Fibroblast of villous mesenchyme (primary cell): ENCODE measurements at places on chromosomes 2 and 18.

DNA sequence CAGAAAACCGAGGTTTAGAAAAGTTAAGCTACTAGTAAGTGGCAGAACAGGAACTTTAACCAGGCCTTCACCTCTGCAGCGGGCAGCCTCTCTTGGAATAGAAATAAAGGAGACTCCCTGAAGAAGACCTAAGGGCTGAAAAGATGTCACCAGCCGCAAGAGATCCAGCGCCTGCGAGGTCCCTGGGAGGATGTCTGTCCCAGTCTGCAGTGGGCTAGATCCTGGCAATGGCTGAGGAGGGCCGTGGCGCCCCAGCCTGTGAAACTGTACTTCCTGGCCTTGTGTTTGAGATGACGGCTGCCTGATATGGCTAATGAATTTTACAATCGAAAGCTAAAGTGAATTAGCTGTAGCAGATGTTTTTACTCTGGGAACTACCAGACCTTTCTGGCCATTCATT lies 300.6 kb upstream of the SALL3 start:
- no peak for DNase-seq

- DNase-seq: no peak
Measured at GRCh38 chr2:208669394-208669793, 262.8 kb downstream of the PTH2R start.

- no peak for DNase-seq
Measured at GRCh38 chr2:232491139-232491780, 3.6 kb upstream of the ECEL1 start.

- no peak for DNase-seq
Measured at GRCh38 chr18:61360404-61361383, 27.5 kb downstream of the CDH20 start.

GRCh38 chr2:113965644-113966043 lies 75.8 kb downstream of the ACTR3 start:
- peak; percentile 40 for DNase-seq

DNA sequence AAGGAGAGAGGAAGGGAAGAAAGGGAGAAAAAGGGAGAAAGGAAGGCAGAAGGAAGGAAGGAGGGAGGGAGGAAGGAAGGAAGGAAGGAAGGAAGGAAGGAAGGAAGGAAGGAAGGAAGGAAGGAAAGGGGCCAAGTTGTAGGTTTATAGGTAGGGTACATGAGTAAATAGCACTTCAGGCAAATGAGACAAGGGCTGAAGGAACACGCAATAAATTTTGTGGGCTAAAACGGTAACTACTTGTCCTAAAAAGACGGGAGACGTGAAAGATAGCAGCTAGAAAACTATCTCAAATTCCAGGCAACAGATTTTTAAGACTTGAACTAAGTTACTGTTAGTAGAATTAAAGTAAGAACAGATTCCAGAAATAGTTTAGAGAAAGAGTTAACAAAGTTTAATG lies 129.3 kb upstream of the XIRP2 start:
- DNase-seq: no peak
